Globus pallidus (tissue), 1 donor: ENCODE measurements at places on chromosomes 5 and 9.

DNA sequence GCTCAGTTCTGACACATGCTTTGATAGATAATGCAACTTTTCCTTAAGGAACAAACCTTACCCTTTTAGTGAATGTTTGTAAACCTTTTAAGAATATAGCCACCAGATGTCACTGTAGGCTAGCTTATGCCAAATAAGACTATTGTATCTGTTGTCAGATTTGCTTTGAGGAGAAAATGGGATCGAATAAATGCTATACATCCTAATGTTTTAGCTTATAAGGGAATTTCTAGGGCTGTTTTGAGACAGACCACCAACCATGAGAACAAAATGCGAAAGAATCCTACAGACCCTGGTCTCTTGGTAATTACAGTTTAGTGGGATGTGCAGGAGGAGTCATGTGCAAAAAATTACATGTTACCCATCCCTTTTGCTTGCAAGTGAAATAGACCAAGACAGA, 127.6 kb upstream of the NMUR2 start:
- DNase-seq, result peak; percentile 68

GRCh38 chr5:91366551-91366950, 16.6 kb downstream of the ARRDC3 start:
- DNase-seq, result no peak

DNA sequence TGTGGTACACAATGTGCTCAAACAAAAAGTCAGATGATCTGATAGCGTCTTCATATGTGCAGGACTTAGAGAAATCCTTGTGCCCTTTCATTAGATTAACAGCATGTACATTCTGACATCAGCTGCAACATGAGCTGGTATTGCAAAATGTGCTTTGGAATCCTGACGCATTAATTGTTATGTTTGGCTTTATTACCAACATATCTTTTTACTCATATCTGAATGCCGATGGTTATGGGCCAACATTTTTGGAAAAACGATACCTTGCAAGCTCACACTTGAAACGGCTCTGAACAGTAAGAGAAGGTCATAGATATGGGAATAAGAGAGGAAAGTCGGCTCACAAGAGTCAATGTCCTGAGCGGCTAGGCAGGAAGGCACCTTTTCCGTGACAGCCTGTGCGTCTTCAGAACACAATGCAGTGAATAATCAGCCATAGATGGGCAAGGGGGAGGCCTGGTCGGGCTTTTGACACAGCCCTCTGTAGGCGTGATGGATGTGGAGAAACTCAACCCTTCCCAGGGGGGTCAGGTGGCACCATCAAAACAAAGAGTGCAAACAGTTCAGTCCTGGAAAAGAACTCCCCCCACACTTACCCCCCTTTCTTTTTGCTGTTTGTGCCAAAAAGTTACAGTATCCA, 36.4 kb upstream of the GAS1 start:
- no peak for DNase-seq

DNA sequence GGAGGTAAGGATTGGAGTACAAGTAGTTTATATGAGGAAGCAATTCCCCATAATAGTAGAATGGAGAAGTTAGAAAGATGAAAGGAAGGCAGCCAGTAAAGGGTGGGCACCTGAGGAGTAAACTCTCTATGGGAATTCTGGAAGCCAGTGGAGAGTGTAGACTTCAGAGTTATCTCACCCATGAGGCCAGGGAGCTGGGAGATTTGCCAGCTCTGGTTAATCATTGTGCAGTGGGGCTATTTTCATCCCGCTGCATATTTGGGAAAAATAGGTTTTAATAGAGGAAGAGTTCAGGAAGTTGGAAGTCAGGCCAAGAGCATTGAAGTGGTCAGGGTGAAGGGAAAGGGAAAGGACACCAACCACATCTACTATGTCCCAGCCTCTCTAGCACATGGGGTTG, 242.3 kb upstream of the BRINP1 start:
- no peak for DNase-seq

- no peak for DNase-seq
Measured at GRCh38 chr5:121315786-121316185, 535.9 kb upstream of the FTMT start.

- peak; percentile 77 for DNase-seq
Measured at GRCh38 chr5:180802325-180803180, at the start of gene MGAT1. Gene MGAT1 (minus strand): TSS chr5:180802806. CDS start chr5:180792971, 9,835 bp downstream.

DNA sequence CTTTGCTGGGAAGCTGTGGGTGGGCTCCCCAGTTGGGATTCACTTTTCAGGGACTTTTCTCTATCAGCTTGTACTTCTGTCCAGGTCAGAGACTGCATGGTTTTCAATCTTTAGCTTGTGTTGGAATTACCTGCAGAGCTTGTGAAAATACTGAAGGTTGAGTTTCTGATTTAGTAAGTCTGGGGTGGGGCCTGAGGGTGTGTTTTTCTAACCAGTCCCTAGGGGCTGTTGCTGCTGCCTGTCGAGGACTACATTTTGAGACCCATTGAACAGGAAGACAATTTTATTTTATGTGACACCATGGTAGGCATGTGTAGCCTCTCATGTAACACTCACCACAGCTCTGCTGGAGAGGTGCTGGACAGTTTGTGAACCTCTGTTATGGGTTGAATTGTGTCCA, 14.7 kb upstream of the MLANA start:
- no peak for DNase-seq

- no peak for DNase-seq
Measured at GRCh38 chr5:135721548-135722090, 112.8 kb upstream of the SLC25A48 start.

DNA sequence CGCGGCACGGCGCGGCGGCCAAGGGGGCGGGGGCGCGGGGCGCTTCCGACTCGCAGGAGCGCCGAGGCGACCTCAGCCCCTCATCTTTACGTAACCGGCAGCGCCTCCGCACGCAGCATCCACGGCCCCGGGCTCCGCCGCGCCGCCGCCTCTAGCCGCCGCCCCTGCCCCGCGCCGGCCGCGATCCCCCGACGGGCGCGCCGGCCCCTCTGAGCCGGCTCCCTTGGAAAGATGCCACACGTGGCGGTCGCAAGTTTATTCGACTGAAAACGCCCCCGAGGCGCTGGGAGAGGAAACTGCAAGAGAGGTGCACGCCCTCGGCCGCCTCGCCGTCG, 1.0 kb downstream of the KLF9 start:
- DNase-seq, result no peak

DNA sequence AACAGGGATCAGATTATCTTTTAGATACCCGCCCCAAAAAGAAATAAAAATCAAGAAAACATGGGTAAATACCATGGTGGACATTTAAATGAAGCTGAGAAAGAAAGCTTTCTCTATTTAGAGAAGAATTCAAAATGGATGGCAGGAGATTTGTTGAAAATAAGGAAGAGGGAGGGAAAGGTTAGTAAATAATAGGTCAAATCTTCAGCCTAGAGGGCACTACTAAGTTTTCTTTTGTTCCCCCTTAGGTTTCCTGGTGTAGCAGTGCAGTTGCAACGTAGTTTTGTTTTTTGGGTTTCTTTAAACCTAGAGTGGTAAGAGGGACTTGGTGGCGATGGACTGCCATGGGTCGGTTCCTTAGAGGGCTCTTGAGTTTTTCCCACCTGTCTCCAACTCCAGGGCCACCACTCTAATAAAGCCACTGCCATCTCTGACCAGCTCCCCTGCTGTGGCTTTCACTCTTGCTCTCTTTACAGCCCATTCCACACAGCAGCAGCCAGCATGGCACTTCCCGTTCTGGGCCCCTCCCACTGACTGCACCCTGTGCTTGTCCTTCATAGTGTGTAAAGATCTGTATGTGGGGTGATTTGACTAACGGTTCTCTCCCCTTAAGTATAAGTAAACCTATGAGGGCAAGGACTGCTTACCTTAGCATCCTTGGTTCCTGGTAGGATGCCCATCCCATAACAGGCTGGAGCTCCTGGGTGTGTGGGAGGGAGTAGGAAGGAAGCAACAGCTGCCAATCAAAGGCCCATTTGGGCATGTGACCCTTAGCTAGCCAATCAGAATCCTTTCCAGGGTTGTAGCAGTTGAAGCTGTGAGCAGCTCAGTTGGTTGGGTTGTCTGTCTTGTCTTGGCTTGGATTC, 118.3 kb downstream of the SLC1A3 start:
- peak; percentile 58 for DNase-seq

GRCh38 chr5:168663276-168664004, 84.3 kb upstream of the PANK3 start:
- no peak for DNase-seq

DNA sequence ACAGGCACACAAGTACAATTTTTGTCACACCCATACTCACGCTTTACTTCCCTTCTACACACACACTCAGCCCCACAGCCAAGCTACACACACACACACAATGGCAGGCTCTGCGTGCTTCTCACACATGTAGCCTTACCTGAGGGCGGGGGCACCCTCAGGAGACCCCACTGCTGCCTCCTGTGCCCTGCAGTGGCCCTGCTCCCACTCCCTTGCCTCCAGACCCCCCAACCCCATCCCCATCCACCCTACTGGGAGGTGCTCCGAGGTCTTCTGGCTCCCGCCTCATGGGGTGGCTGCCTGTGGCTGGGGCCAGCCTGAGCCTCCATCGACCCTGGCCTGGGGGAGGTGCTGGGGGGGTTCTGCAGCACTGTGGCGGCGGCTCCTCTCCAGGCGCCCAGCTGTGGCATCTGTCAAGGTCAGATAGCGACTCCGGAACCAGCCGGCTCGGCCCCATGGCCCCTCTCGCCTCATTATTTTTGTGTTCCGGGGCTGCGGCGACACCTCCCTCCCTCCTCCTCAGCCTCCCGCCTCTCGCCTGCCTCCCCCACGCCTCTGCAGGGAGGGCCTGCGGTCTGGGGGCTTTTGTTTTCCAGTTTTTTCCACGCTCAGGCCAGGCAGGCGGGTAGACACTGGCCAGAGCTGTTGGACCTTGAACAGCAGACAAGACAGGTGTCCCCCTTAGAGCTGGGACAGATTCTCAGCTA, 21.7 kb downstream of the CXXC5 start:
- DNase-seq, result no peak

DNA sequence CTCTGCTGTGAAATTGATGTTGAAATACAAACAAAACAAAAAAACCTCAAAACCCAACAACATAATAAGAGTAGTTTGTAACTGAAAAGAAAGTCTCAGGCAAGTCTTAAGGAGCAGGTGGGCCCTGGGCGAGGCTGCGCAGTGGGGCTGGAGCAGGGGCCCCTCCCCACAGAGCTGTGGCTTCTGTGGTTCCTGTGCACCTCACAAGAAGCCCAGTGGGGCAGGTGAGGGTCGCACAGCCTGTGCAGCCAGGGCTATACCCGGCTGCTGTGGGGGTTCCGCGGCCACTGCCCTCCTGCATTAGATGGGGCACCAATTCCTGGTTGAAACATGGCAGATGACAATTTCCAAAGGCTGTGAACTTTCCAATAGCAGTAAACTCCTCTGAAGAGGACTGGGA, 75.3 kb downstream of the TRIO start:
- DNase-seq, result no peak

DNA sequence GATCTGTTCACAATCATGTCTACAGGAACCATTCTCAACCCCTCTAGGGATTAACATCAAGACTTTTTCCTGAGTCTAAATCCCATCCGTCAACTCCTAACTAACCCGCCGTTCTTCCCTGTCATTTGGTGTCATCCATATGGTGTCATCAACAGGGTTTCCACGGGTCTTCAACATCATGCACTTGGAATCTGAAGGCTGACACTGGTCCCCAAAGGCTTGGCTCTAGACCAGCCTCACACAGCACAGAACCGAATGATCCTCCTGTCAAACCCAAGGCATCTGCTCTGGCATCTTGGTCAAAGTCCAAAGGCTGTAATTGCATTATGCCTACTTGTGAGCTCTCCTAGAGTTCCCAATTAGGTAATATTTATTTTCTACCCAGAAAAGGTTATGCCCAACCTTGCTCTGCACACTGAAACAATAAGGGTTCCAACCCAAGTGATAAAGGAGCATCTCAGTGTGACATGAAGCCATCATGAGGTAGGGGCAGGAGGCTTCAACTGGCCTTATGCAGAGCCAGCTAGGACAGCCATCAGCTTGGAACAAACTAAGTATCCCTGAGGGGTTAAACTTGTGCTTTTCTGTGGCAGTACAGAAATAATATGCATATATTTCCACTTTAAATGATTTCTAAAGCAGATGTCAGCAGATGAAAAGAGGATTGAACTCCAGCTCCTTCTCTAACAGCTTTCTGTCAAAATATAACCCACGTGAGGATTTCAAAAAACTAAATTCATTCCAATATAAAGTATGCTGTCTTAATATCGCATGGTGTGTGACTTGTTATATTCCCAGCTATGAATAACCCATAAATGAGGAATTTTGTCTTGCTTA, 13.9 kb downstream of the ENC1 start:
- DNase-seq, result no peak

DNA sequence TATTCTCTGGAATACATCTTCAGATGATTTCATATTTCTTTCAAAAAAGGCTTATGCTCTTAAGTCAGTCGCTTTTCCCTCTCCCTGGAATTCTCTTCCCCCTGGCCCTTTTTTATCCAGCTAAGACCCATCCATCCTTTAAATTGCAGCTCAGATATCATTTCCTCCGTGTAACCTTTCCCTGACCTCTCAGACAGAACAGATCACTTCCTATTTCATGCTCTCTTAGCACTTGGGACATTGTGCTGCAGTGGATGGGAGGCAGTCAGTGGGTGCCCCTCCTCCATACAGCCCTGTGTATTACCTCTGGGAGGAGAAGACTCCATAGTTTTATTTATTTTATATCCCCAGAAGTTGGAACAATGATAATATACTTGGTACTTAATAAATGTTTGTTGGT, 423.4 kb downstream of the ISL1 start:
- DNase-seq, result no peak

- no peak for DNase-seq
Measured at GRCh38 chr9:134333234-134333873, 7.1 kb downstream of the RXRA start.

DNA sequence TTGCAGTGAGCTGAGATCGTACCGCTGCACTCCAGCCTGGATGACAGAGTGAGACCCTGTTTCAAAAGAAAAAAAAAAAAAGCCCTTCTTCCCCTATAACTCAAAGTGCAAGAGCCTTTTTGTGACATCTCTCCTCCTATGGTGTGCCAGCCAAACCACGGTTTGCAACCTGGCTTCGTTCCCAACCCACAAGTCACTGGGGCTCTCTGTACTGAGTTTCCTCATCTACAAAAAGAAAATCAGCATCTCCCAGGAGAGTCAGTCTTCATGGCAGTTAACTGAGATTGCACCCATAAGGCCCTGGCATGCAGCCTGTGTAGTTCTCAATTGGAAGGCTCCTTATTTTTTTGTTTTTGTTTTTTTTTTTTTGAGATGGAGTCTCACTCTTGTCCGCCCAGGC, 14.8 kb downstream of the ODF2 start:
- no peak for DNase-seq

DNA sequence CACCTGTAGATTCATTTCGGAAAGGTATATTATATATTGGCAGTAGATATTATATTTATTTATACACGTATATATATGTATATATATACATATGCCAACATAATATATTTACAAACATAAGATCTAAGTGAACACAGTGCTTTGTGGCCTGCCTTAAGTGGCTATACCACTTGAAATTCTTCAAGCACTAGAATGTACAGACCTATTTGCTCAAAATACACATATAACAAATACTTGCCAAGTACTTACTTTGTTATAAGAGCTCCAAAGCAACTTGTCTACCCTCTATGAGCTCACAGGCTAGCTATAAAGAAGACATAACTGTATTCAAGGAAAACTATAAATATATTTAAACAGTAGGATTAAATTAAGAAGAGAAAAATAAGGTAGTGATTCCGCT, 33.6 kb upstream of the SLC36A1 start:
- no peak for DNase-seq
